SHP77 treated with DMSO at 0.1 percent for 48 hours (cell line): ENCODE measurements at places on chromosomes 1 and 21.

DNA sequence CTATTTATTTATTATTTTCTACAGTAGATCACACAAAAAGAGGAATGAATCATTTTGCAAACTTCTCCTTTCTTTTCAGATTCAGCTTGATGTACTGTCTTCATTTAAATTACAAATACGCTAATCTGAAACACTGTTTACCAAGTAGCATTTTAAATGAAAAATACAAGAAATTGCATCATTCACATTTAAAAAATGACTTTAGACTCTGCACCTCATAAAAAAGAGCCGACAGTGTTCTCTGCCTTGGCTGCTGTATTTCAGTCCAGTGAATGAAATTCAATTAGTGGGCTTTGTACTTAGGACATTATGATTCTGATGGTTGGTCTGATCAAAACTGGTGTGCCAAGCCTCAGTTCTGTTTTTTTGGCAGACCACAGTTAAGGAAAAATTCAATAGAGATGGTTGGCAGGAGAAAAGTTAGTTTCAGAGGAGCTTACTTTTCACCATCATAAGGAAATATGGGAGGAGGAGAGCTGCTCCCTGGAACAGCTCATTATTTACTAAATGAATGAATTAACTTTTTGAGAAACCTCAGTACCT, 222.4 kb upstream of the ESRRG start:
- DNase-seq = no peak

- peak; percentile 70 for DNase-seq
Measured at GRCh38 chr1:225973158-225973557, 26.0 kb downstream of the SDE2 start.

DNA sequence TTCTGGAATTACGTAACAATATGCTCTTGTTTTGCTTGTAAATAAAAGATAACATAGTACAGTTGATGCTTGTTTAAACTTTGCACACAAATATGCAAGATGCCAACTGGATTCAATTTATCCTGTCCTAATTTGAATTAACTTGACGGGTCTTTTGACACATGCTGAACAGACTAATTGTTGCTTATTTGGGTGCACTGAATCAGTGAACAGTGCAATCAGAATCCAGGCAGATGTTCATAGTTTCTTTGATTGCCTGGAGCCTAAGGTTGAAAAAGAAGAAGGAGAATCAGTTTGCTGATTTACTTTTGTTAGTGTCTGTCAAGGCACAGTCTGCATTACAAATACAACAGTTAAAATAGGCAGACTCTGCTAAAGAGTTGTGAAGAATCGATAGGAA, 307.9 kb downstream of the COL11A1 start:
- DNase-seq = no peak

GRCh38 chr1:87240661-87241285, 87.9 kb upstream of the LMO4 start:
- DNase-seq = no peak

DNA sequence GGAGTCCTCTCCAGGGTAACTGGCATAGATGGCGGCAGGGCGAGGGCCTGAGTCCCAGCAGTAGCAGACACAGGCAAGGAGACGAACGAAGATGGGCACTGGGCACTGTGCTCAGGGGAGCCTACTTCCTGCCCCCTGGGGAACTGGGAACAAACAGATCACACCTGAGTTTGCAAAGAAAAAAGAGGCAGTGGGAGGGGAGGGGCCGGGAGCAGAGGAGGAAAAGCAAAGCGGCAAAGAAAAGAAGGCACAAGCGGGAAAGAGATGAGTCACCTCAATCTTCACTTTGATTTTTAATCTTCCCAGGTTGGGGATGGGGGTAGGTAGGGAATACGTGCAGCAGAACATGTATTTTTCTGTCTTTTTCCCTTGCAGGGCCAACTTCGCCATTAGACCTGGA, 44.0 kb downstream of the ZSCAN20 start:
- DNase-seq = no peak

GRCh38 chr1:150688763-150689162, 8.2 kb downstream of the GOLPH3L start:
- DNase-seq = no peak

GRCh38 chr21:35940074-35940927, 120.0 kb downstream of the SETD4 start:
- peak; percentile 53 for DNase-seq

GRCh38 chr1:110203021-110203661, 7.0 kb upstream of the KCNC4 start:
- peak; percentile 52 for DNase-seq

GRCh38 chr1:237608433-237608832, 282.3 kb downstream of the ZP4 start:
- DNase-seq = no peak
